AG20443 (cell line): ENCODE measurements at places on chromosomes 1 and 21.

DNA sequence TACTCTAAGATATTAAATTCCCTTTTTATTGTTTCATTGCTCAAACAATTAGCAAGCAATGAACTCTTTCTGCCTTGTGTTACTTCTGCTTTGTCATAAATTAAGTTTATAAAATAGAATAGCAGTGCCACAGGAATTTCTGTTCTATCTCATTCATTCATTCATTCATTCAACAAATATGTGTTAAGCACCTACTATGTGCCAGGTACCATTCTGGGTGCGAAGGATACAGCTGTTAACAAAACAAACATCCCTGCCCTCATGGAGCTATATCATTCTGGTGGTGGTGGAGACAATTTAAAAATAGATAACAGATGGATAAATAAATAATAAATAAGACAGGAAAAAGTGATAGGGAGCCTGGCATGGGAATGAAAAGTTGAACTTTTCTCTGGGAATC is 34.5 kb upstream of the AHCYL1 start:
- no peak for DNase-seq

- no peak for DNase-seq
Measured at GRCh38 chr21:28086861-28087581, 905.7 kb downstream of the LTN1 start.

DNA sequence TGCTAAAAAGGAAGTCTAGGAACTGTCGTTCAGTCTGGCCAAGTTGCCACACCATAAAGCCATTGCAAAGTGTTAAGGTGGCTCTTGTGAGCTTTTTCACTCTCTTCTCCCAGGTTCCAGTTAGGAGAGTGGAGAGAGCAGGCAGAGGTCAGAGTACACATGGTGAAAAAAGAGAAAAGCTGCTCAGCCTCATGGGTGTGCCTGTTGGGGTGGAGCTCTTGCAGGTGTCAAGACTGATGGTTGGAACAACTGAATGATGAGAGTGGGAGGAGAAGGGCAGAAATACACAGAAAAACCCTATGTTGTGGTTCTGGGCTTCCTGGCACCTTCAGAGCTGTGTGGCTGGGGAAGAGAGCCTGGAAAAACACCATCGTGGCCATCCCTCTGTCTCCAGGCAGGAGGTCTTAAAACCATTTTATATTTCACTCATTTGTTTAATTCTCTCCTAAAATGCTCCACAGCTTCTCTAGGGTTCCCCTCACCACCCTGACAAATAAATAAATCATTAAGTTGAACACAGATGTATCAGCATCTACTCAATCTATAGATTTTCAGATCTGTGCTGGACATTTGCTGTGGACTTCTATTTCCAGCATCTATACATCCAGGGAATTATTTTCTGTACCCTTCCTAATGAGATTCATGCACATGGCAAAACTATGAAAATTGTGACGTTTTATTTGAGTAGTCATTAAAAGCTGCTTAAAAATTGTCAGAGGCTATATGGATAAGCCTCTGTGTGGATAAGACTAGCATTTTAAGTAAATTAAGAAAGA is 17.5 kb downstream of the UBASH3A start:
- no peak for DNase-seq

GRCh38 chr1:65459397-65459768 is 38.9 kb downstream of the LEPR start:
- peak; percentile 61 for DNase-seq
